Stimulated activated CD4-positive, alpha-beta T cell treated with anti-CD3 and anti-CD28 coated beads, Interleukin-12 subunit alpha, Interleukin-12 subunit beta, amount 100 ng/mL, for 24 hours (primary cell): ENCODE measurements at places on chromosomes 7 and 10.

- DNase-seq: no peak
These were observed 240.5 kb upstream of the FZD8 start for GRCh38 chr10:35882422-35883150.

GRCh38 chr7:27704422-27705199 lies 35.4 kb upstream of the TAX1BP1 start:
- no peak for DNase-seq

GRCh38 chr10:62183442-62183841 lies 85.2 kb downstream of the RTKN2 start:
- DNase-seq: no peak

GRCh38 chr7:88452646-88453045 lies 146.0 kb upstream of the STEAP4 start:
- DNase-seq: no peak

GRCh38 chr10:71006506-71006905 lies 118.1 kb upstream of the PCBD1 start:
- no peak for DNase-seq

- no peak for DNase-seq
These were observed 183.3 kb downstream of the JAZF1 start for GRCh38 chr7:27997188-27997707.

- DNase-seq: no peak
These were observed 85.0 kb downstream of the PLPP4 start for GRCh38 chr10:120541984-120542383.

DNA sequence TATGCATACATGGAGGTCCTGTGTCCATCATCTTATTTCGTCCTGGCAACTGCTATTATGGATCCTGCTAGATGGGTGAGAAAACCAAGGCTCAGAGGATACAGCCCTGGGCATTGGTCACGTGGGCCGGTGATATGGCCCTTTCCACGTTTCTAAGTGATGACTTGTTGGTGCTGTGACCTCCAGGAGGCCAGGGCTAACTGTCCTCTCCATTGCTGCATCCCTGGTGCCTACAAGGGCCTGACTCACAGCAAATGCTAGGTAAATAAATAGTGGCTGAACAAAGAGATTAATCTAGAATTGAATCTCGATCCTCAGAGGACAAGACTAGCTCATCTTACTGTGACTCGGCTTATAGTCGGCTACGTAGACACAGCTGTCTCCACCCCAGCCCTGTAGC lies 78.6 kb downstream of the FAM53B start:
- DNase-seq: no peak

DNA sequence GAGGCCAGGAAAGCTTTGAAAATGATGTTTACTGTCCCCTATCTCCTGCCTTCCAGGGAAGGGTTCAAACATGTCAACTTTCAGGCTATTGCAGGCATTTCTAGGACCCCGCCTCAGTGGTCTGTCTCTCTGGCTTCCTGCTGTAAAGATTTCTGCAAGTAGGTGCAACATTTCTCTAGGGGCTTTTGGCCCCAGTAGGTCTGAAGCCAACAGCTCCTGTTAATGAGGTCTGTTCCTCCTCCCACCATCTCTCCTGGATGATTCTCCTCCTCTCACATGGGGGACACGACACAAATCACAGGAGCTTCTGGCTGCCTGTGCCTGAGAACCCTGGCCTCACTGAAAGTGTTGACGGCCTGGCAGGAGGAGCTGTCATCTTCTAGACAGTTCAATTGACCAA lies 194.3 kb downstream of the CYP26A1 start:
- DNase-seq: no peak

GRCh38 chr10:114970515-114970914 lies 32.5 kb downstream of the TRUB1 start:
- no peak for DNase-seq

GRCh38 chr10:34906067-34906965 lies 91.2 kb upstream of the PARD3 start:
- DNase-seq: no peak

DNA sequence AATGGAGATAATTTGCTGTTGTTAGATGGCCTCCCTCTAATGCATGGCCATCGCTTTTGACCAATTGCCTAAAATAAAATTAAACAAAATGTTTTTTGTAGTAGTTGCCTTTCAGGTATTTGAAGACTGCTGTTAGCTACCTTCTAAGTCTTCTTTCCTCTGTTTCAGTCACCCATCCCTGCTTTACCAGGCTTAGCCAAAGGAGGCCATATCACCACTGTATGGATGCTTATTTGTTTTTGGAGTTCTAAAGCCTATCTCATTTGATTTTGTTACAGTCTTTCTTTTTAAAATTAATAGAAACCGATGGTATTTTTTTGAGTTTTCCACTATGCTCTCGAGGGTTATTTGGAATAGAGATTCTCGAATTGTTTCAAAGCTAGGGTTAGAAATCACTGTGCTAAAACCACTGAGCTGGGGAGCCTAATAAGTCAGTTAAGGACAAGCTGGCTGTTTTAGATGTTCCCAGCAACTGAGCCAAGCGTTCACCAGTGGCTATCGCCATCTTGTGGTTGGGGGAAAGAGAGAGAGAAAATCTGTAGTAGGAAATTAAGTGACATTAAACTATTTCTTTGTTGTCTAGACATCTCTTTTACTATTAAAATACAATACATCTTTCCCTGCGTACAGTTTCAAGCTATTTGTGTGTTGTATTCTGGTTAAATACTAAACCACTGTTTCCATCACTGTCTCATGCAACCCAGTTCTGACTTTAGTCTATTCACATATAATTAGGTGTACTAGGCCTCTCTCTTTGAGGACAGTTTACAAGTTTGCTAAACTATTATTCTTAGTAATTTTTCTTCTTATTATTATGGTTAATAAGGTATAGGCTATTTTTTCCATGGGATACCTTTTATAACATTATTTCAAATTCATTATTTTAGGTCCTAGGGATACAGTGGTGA lies 52.2 kb downstream of the GPR158 start:
- no peak for DNase-seq

DNA sequence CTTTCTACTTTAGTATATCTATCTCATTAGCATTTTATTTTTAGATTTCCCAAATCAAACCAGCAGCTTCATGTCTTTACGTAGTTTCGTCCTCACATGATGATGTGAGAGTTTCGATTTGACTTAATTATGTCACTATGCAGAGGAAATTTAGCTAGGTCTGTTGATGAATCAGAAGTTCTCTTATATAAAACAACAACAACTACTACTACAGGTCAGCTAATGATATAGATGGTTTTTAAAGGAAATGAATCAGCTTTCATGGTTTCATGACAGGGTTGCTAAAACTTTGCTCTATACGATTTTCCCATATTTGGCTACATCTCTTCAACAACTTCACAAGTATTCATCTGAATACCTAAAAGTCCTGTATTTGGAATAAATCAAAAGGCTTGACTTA lies 28.6 kb downstream of the JAZF1 start:
- no peak for DNase-seq

DNA sequence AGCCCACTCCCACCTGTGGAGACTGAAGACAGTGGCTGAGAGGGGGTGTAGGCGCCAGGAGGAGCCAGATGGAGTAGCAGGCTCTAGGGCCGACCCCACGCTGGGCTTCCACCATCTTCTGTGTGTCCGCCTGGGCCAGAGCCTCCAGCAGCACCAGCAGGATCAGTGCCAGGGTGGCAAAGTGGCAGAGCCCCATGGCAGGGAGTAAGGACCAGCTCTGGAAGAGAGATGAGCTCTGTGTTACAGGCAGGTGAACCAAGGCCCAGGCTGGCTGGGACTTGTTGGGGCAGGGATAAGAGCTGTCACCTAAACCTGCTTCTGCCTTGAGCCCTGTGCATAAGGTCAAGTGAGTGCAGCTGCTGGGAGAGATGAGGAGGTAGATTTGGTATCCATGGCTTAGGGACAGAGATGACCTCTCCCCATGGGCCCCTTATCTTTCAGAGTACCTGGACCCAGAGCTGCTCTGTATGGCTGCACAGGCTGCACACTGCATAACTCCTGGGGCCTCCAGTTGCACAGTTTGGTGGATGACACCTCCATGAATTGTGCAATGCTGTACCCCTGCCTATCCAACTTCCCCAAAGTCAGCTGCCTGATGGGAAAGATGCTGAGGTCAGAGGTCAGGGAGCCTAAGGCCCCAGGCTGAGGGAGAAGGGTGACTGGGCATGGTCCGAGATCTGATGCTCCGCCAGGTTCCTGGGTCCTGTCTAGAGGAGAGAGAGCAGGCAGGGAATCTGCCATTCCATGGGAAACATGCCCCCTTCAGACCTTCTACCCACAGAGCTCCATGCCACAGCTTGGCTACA lies 7.4 kb upstream of the SAMD8 start:
- DNase-seq: no peak

GRCh38 chr10:26378861-26379294 lies 59.3 kb upstream of the APBB1IP start:
- DNase-seq: no peak

DNA sequence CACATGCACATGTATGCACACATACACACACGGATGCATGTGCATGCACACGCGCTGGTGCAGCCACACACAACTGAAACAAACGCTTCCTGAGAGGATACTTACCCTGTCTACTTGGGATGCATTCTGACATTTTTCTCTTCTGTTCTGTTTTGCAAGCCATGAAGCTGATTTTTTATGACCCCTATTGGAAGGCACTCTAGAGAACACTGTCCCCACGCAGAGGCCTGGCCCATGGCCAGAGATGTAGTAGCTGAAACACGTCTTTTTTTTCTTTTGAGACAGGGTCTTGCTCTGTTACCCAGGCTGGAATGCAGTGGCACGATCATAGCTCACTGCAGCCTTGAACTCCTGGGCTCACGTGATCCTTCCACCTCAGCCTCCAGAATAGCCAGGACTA lies 47.9 kb downstream of the VWA2 start:
- DNase-seq: no peak

DNA sequence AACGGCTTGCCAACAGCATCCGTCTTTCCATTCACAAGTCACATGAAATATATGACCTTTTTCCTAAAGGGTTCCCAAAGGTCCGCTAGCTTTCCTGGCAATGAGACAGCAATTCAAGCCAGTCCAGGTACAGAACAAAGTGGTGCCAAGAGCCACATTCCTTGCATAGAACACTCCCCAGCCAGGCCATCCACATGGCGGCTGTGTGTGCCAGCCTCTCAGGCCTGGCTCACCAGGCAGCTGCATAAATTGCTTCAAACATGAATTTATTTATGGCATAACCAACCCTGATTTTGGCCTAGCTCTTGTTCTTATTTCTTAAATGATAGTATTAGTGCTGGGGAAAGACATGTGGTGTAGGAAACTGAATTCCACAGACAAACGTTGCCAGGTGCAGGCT lies 63.7 kb upstream of the CREB5 start:
- no peak for DNase-seq

GRCh38 chr10:97229322-97230015 lies 43.7 kb upstream of the SLIT1 start:
- DNase-seq: no peak

GRCh38 chr10:6721480-6721879 lies 141.4 kb upstream of the PRKCQ start:
- no peak for DNase-seq

- peak; percentile 77 for DNase-seq
These were observed 49.7 kb downstream of the DNAJC12 start for GRCh38 chr10:67788028-67788886.

GRCh38 chr10:113661332-113661731 lies 2.5 kb downstream of the NRAP start:
- DNase-seq: no peak

DNA sequence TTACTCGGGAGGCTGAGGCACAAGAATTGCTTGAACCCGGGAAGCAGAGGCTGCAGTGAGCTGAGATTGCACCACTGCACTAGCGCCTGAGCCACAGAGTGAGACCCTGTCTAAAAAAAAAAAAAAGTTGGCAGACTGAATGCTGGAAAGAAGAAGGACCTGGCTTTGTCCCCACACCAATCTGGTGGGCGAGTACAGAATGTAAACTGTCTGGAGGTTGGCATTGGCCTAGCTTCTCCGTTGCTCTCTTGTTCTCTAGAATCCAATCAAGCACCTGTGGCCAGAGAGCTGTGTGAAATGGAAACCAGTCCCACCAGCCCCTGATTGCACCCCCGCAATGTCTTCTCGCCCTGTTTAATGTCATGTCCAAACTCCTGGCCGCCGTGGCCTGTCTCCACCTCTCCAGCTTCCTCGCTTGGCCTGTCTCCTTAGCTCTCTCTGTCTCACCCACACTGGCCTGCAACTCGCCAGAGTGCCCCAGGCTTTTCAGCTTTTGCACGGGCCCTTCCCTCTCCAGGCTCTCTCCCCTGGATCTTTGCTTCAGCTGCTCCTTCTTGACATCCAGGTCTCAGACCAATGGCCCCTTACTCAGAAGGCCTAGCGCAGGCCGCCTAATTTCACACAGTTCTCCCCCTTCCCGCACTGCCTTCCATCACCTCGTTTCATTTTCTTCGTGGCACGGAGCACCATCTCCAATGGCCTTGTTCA lies 670 bp upstream of the AGK start:
- no peak for DNase-seq

- DNase-seq: no peak
These were observed 569.4 kb downstream of the HTR7 start for GRCh38 chr10:90288391-90288933.

GRCh38 chr7:41882256-41882655 lies 179.4 kb upstream of the INHBA start:
- DNase-seq: no peak

GRCh38 chr10:132065491-132066105 lies at the start of gene JAKMIP3:
JAKMIP3 (plus strand) TSS chr10:132065946; CDS start chr10:132104809, 38,863 bp downstream.
- no peak for DNase-seq

GRCh38 chr7:18508443-18509427 lies 13.2 kb downstream of the HDAC9 start:
- DNase-seq: no peak

DNA sequence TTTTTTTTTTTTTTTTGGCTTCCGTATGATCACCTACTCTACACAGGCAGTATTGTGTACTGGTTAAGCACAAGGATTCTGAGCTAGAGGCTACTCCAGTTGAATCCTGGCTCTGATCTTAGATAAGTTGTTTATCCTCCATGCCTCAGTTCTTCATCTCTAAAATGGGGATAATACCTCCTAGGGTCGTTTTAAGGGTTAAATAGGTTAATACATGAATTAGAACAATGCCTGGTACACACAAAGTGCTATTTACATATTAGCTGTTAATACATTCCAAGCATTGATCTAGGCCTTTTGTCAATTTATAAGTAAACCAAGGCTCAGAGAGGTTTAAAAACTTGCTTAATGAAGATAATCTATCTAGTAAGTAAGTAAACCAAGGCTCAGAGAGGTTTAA lies 59.0 kb downstream of the ST7 start:
- DNase-seq: no peak

GRCh38 chr10:102775201-102775934 lies 31.6 kb downstream of the WBP1L start:
- no peak for DNase-seq

GRCh38 chr7:5143935-5144903 lies 45.8 kb upstream of the WIPI2 start:
- peak; percentile 28 for DNase-seq

GRCh38 chr7:8817448-8818036 lies 384.1 kb downstream of the NXPH1 start:
- DNase-seq: no peak
